ENCODE measurements at places on chromosomes 11 and 22.

- no peak for DNase-seq
These were observed 11.7 kb upstream of the IL2RB start for GRCh38 chr22:37161443-37161842.

DNA sequence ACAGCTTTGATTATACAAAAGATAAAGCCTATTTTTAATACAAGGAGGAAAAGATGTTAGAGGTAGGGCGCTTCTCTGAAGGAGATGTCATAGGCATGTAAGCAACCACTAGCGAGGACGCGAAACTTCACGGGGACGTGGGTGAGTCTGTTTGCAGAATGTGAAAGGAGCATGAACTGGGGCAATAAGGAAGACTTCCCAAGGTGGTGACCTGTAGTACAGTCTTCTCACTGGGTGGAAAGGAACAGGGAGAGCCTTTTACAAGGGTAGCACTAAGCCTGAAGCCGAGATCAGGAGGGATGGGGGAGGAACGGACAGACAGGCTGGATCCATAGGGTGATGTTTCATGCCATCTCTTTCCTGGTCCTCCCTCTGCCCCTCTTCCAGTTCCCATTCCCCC, 10.0 kb upstream of the MICAL2 start:
- DNase-seq: no peak

DNA sequence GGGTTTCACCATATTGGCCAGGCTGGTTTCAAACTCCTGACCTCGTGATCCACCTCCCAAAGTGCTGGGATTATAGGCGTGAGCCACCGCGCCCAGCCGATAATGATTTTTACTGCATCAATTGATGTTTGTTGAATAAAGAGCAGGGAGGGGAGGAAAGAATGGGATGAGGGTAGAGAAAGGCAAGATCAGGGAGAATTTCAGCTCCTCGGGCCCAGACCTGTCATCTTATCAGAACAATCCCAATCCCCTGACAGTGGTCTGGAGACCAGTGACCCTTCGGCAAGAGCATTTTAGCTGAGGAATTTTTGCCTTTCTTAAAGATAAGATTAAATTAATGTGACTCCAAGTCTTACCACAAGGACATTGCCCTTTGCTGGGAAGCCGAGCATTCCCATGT, 15.0 kb upstream of the ANO1 start:
- no peak for DNase-seq

DNA sequence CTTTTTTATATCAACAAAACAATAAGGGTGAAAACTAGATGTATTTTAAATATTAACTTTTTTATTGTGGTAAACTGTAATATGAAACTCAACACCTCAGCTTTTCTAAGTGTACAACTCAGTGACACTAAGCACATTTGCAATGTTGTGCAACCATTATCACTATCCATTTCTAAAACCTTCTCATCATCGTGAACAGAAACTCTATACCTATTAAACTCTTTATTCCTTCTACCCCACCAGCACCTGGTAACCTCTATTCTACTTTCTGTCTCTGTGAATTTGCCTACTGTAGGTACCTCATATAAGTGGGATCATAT, 9.4 kb downstream of the HORMAD2 start:
- no peak for DNase-seq

- no peak for DNase-seq
These were observed 158.3 kb upstream of the SNX19 start for GRCh38 chr11:131074573-131074972.

GRCh38 chr11:87275176-87275575, 237.4 kb downstream of the TMEM135 start:
- no peak for DNase-seq

DNA sequence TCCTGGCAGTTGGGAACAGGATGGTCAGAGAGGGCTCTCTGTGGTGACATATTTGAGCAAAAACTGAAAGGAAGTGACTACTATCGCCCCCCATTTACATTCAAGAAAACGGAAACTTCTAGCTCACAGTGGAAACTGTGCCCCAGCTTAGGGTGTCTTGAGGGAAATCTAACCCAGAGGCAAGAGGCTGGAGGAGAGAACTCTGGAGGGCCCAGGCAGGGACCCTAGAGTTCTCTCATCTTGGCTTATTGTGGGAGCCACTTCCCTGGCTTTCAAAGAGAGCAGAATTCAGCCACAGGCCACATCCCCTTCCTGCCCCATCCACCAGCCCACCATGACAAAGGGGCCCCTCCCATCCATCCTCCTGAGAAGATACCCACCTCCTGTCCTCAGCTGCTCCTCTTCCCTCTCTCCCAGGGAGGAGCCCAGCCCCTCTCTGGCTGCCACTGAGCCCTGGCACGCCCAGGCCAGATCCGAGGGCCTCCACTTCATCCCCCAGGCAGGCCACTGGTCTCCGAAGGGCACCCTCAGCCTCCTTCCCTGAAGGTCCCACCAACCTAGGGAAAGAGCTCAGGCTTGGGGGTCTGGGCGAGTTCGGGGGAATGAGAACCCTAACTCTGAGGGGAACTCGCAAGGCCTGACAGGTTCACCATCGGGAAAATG, 1.6 kb upstream of the TMPRSS13 start:
- DNase-seq: no peak

GRCh38 chr11:12266943-12267342, 110.4 kb upstream of the PARVA start:
- DNase-seq: no peak
